ENCODE measurements at places on chromosomes 16 and 17.

DNA sequence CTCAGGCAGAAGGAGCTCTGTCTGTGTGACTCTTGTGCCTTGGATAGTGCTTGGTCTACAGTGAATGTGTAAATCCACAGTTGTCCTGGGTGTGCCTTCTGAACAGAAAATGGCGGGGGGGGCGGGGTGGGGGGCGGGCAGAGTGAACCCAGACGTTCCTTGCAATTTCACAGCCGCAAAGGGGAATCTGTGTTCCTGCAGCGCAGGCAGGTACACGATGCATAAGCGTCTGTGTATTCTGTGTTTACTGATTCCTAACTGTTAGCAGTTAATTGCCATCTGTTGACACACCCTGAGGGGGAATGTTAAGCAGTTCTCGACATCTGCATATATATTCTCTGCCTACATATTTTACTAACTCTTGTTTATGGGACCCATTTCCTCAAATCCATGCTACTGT lies 123.5 kb upstream of the ZFHX3 start:
- no peak for DNase-seq

- DNase-seq, result no peak
These were observed 4.8 kb downstream of the SCGB1C2 start for GRCh38 chr17:142102-142661.

DNA sequence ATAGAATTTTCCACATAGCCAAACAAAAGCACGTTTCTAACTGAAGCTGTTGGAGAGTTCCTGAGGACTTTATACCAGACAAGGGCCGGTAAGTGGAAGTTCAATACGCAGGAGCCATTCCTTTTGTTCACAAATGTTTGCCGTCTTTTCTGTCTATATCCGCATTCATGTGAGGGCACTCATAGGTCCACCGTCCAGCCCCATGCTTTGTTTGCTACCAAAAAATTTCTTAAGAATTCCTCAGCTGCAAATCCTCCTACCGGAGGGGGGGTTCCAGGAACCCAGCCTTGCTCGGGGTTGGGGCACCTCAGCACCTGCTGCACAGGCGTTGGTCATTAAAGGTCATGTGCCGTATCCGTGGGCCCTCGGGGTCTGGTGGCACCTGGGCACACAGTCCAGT lies 276.8 kb downstream of the SEC14L1 start:
- no peak for DNase-seq

DNA sequence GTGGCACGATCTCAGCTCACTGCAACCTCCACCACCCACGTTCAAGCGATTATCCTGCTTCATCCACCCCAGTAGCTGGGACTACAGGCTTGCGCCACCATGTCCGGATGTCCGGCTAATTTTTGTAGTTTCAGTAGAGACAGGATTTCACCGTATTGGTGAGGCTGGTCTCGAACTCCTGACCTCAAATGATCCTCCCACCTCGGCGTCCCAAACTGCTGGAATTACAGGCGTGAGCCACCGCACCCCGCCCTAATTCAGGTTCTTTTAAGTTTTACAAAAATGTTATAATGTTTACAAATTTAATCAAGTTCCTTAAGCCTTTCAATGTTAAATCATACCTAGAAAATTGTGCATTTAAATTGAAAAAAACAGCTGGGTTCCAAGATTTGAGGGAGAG lies 13.3 kb upstream of the GJD3 start:
- no peak for DNase-seq

DNA sequence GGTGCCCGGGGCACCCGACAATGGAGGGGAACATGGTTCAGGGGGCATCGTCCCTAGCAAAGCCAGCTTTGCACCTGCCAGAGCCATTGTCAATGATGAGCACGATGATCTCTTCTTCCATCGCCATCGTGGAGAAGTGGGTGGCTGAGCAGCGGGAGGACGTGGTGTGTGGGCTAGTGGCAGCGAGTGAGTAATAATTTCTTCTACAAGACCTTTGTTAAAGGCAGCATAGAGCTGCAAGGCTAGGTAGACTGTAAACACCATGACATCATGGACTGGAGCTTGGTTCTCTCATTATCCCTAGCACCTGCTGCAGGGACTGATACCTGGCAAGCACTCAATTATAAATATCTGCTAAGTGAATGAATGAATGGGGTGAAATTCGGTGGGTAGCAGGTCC lies 6.7 kb upstream of the HEATR3 start:
- DNase-seq, result no peak
